Tibial nerve (tissue), 4 donors: ENCODE measurements at places on chromosomes 5 and 9. TPM values are rescaled to one million over a fixed set of nuclear protein-coding genes. Genes with fewer than 3 reads are reported as not detected.

GRCh38 chr5:8633696-8634095, 764.7 kb downstream of the MTRR start:
- no peak for DNase-seq
- H3K36me3 ChIP-seq = no peaks in the 10 kb centered on the region
- H3K27ac ChIP-seq = no peak overlapping the region
- H3K4me1 ChIP-seq = no peaks in the 10 kb centered on the region
- H3K27me3 ChIP-seq = no peaks in the 10 kb centered on the region

DNA sequence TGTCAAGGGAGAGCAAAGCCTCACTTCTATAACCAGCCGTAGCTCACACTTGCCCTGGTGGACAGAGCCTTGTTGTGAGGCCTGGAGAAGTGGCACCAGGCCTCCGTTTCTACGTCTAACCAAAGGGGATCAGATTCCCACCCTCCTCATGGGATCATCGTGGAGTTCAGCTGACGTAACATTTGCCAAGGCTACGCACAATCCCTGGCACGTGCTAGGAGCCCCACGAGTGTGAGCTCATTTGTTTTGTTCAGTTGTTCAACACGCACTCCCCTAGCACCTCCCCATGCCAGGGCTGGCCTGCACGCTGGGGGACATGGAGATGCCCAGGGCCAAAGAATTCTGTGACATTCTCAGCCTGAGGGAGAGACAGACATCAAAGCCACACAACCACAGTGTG, 23.1 kb downstream of the ADGRD2 start:
- DNase-seq = no peak
- peaks cover 12% of the 10 kb centered on the region for H3K4me1 ChIP-seq
- H3K27ac ChIP-seq = no peak overlapping the region

DNA sequence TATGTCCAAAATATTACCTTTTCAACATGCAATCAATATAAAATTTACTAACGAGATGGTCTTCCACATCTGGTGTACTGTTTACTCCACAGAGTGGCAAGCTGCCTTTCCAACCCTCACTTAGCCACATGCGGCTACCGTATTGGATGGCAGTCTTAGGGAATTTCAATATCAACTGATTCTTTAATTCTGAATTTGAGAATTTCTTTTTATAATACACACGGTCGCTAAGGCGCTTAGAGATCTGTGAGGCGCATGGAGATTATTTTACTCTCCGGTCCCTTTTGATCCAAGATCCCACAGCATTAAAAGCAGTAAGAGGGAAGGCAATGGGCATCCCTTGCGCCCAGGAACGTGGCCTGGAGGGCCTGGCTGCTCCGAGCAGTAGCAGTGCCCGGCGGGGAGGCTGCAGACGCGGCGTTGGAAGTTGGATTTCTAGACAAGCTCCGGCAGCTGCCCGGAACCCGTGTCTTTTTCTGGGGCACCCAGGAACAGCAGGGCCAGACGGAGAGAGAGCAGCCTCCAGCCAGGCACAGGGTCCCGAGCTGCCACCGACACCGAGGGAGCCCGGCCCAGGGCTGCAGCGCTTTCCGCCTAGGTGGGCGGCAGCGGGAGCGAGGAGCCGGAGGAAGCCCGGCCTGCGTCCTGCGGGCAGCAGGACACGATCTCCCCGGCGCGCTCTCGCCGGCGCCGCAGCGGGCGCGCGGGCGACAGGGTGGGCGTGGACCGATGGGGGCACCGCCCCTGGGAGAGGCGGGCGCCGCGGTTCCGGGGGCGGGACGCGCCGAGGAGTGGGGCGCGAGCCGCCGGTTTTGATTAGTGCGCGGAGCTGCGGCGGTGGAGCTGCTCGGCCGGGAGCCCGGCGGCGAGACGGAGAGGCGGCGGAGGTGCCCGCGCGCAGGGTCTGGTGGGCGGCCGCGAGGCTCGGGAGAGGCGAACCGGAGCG, at the start of gene UGCG:
Gene UGCG (plus strand): TSS at position 819 of the 946 bp plus-strand sequence. CDS start 402 bp downstream, outside the sequence.
- H3K4me1 ChIP-seq = peaks cover 25% of the 10 kb centered on the region
- no peaks in the 10 kb centered on the region for H3K36me3 ChIP-seq
- peak within 1 kb of the TSS; percentile 82 for H3K4me3 ChIP-seq
- H3K27ac ChIP-seq = peak within 1 kb of the TSS; percentile 91
- peak; percentile 76 for DNase-seq
- H3K27me3 ChIP-seq = no peaks in the 10 kb centered on the region

DNA sequence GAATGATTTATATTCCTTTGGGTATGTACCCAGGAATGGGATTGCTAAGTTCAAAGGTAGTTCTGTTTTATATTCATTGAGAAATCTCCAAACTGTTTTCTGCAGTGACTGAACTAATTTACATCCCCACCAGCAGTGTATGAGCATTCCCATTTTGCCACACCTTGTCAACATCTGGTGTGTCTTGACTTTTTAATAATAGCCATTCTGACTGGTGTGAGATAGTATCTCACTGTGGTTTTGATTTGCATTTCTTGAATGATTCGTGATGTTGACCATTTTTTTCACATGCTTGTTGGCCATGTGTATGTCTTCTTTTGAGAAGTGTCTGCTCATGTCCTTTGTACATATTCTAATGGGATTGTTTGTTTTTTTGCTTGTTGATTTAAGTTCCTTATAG, 421.5 kb downstream of the KIAA0825 start:
- H3K36me3 ChIP-seq = no peaks in the 10 kb centered on the region
- H3K4me1 ChIP-seq = no peaks in the 10 kb centered on the region
- no peaks in the 10 kb centered on the region for H3K27me3 ChIP-seq
- DNase-seq = no peak
- no peak overlapping the region for H3K4me3 ChIP-seq
- no peak overlapping the region for H3K27ac ChIP-seq

DNA sequence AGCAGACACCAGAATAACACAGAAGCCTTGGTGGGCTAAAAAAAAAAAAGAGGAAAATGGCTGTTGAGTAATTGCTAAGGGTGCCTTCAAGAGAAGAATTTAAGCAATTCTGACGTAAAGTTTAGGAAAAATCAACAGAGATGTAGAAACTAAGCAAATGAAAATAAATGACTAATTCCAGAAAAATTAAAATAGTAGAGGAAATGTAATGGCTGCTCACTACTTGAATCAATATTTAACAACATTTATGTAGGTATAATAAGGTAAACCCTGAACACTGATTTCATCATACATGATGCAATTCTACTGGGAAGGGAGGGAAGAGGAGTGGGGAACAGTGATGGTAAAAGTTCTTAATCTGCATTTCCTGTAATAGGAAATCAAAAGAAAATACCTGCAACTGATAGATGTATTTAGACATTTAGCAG, 41.4 kb downstream of the PUM3 start:
- H3K27ac ChIP-seq = no peak overlapping the region
- DNase-seq = no peak
- H3K36me3 ChIP-seq = peaks cover 11% of the 10 kb centered on the region
- no peaks in the 10 kb centered on the region for H3K4me1 ChIP-seq

GRCh38 chr5:125826214-125826613, 597.0 kb upstream of the GRAMD2B start:
- no peak for DNase-seq
- no peaks in the 10 kb centered on the region for H3K27me3 ChIP-seq
- no peaks in the 10 kb centered on the region for H3K36me3 ChIP-seq

- H3K27ac ChIP-seq = no peak overlapping the region
- peaks cover 5% of the 10 kb centered on the region for H3K4me1 ChIP-seq
- H3K36me3 ChIP-seq = no peaks in the 10 kb centered on the region
- DNase-seq = no peak
- H3K27me3 ChIP-seq = no peaks in the 10 kb centered on the region
- no peak overlapping the region for H3K4me3 ChIP-seq
These were observed 134.9 kb upstream of the FBXL7 start for GRCh38 chr5:15365070-15365469.

DNA sequence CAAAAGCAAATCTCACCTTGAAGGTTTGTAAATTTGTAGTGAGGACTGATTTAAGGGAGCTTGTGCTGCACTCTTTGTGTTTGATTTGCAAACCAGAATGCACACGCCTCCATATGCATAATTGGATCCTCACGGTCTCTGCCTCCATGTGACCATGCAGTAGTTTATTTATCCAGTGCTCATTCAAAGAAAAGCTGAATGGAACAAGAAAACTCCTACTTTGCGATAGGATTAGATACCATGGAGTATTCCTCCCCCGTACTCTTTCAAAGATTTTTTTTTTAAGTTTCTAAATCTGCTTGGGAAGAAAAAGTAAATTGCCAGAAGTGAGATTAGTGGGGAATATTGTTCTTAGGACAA, 290.4 kb upstream of the TUT7 start:
- DNase-seq = no peak
- H3K36me3 ChIP-seq = no peaks in the 10 kb centered on the region
- no peak overlapping the region for H3K4me3 ChIP-seq

DNA sequence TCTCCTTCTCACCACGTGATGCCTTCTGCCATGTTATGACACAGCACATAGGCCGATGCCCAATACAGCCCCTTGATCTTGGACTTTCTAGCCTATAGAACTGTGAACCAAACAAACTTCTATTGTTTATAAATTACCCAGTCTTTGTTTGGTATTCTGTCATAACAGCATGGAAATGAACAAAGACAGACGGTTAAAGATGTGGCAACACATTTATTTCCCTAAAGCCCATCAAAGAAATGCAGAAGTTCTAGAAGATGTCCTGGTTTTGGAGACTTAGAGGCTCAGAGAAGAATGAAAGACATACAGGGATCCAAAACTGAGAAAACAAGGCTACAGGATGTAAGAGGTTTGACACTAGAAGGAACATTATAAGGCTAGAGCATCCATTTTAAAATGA, 600.8 kb upstream of the DAB2 start:
- H3K4me1 ChIP-seq = no peaks in the 10 kb centered on the region
- H3K27ac ChIP-seq = no peak overlapping the region
- H3K4me3 ChIP-seq = no peak overlapping the region
- H3K36me3 ChIP-seq = no peaks in the 10 kb centered on the region
- DNase-seq = no peak

DNA sequence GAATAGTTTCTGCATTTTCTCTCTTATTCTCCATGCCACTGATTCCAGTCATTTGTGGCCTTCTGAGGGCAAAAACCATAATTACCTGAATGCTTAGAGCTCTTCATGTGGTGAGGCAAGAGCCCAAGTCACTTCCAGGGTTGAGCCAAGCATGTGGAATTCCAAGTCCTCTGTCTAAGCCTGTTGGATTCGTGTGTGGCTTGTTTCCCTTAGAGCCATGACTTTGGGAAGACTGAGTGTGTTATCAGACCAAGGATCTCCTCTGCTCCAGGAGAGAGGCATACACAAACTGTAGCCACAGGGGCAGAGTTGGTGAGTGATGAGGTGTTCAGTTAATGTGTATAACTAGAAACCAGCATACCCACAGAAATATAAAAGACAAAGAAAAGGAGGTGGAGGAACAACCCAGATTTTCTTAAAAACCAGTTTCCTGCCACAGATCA, 27.1 kb downstream of the SLC22A5 start:
- H3K4me3 ChIP-seq = no peak overlapping the region
- H3K36me3 ChIP-seq = no peaks in the 10 kb centered on the region
- H3K27me3 ChIP-seq = no peaks in the 10 kb centered on the region

DNA sequence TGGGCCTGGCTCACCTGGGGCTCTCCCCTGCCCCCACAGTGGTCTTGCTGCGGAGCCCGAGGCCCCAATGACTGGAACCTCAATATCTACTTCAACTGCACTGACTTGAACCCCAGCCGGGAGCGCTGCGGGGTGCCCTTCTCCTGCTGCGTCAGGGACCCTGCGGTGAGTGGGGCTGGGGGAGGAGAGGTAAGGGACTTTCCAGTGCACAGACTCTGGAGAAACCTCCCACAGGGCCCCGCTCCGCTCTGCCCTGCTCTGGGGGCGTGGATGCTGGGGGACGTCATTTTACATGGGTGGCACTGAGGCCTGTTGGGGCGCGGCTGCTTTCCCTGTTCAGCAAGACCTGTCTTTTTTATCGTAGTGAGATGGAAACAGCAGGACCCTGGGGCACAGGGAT, 7.6 kb downstream of the TSPAN17 start:
- peaks cover 41% of the 10 kb centered on the region for H3K4me1 ChIP-seq
- no peaks in the 10 kb centered on the region for H3K27me3 ChIP-seq
- no peak overlapping the region for H3K4me3 ChIP-seq
- DNase-seq = no peak

DNA sequence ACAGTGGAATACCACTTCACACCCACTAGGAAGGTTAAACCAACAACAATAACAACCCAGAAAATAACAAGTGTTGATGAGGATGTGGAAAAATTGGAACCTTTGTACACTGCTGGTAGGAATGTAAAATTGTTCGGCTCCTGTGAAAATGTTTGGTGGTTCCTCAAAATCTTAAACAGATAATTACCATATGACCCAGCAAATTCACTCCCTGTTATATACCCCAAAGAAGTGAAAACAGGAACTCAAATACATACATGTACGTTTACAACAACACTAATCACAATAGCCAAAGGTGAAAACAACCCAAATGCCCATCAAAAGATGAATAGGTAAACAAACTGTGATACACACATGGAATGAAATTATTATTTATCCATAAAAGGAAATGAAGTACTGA, 178.5 kb upstream of the PHYKPL start:
- no peak for DNase-seq
- no peaks in the 10 kb centered on the region for H3K27me3 ChIP-seq
- no peak overlapping the region for H3K27ac ChIP-seq
- no peaks in the 10 kb centered on the region for H3K4me1 ChIP-seq
- H3K4me3 ChIP-seq = no peak overlapping the region

Gene KCNV2
- not detected for total RNA-seq

Gene CD274
- 2.8 TPM for total RNA-seq

Gene CDX1
- not detected for total RNA-seq

Gene LECT2
- total RNA-seq = not detected

Gene SGCD
- total RNA-seq = 13.2 TPM

Gene TCF7
- total RNA-seq = 7.2 TPM

Gene CSF1R
- total RNA-seq = 57.9 TPM

Gene MARCOL
- total RNA-seq = not detected

Gene BRD9
- total RNA-seq = 51.9 TPM
